ENCODE measurements at places on chromosomes 12 and 14.

DNA sequence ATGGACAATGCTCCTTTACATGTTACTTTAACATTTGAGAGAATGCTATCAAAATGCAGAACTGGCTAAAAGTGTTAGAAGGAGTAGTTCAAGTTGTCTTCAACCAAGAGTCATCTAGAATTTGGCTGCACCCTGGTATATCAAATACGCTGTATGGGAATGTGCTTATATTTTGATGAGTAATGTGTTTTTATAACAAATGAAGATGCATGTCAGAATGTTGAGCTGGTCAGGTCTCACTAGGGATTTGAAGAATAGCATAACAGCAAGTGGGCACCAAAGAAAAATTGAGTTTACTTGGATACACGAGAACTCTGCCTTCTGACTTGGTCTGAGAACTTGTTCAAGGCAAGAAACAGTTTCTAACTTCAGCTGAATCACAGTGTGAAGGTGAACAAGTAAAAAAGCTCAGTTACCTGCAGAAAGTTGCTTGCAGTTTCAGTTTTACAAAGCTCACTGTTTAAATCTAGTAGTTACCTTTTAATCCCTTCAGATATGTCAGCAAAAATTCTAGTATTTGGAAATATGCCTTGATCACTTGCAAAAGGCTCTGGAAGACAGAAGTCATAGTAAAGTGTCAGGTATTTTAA is 82.3 kb downstream of the PDE3A start:
- DNase-seq: no peak

GRCh38 chr14:100655741-100656085 is 68.5 kb upstream of the BEGAIN start:
- DNase-seq: no peak

GRCh38 chr14:100486025-100486828 is 101.0 kb downstream of the BEGAIN start:
- DNase-seq: peak; percentile 65

GRCh38 chr12:88448337-88448915 is 131.8 kb downstream of the KITLG start:
- DNase-seq: no peak

- no peak for DNase-seq
Measured at GRCh38 chr14:37673439-37673838, 78.0 kb downstream of the TTC6 start.

DNA sequence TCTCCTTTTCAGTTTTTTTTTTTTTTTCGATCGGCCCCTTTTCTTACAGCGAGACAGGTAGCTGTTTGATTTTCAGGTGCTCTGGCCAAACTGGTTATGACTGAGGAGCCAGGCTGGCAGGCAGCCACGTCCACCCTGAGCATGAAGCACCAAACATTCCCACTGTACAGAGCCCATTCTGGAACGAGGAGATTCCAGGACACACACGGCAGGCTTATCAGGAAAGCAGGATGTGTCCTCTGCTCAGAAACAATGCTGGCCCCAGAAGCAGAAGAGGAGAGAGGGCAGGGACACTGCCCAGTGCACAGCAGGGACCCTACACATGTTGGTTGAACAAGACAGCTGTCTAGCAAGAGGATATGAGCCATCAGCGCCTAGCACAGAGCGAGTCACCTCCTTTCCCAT is 3.7 kb upstream of the KRT2 start:
- DNase-seq: no peak

DNA sequence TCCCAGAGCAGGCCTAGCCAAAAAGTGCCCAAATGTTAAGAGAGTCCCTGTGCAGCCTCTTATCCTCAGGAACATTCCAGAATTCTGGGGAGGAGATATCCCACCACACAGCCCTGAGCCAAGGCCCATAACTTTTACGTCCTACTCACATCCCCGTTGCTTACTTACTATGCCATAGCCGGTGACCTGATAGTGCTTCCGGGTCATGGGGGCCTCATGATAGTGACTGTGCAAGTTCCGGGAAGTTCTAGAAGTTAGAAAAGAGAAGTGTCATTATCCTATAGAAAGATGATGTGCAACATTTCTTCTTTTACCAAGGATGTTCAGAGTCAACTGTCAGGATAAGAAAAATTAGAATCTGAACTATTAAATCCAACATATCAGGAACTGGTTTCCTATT is 15.6 kb upstream of the NGB start:
- no peak for DNase-seq

DNA sequence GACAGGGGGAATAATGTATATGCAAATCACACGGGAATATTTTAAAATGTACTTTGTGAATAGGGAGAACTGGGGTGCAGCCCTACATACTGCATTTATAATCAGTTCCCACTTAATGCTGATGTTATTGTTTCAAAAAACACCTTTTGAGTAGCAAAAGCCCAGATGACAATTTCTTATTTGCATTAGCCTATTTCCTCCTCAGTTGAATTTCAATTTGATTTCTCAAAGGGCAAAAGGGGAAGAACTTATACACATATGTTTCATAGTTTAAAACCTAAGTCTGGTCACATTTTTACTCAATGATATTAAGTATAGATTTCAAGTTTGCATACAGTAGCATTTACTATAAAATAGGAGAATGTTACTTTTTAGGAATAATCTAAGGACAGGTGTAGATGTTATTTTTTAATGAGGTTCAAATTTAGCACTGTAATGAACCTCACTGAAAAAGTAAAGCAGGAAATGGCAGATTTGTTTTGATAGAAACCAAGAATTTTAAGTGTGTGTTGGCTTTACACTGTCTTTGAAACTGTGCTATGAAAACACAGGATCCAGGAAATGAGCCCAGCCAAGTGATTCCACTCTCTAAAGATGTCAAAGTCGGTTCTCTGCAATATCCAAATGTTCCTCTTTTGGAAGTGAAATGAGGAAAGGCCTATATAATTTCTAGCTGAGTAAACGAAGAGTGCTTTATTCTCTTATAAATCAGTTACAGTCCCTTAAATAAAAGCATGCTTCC is 367.4 kb downstream of the BTG1 start:
- no peak for DNase-seq

- no peak for DNase-seq
Measured at GRCh38 chr12:86435053-86435452, 178.9 kb upstream of the MGAT4C start.

DNA sequence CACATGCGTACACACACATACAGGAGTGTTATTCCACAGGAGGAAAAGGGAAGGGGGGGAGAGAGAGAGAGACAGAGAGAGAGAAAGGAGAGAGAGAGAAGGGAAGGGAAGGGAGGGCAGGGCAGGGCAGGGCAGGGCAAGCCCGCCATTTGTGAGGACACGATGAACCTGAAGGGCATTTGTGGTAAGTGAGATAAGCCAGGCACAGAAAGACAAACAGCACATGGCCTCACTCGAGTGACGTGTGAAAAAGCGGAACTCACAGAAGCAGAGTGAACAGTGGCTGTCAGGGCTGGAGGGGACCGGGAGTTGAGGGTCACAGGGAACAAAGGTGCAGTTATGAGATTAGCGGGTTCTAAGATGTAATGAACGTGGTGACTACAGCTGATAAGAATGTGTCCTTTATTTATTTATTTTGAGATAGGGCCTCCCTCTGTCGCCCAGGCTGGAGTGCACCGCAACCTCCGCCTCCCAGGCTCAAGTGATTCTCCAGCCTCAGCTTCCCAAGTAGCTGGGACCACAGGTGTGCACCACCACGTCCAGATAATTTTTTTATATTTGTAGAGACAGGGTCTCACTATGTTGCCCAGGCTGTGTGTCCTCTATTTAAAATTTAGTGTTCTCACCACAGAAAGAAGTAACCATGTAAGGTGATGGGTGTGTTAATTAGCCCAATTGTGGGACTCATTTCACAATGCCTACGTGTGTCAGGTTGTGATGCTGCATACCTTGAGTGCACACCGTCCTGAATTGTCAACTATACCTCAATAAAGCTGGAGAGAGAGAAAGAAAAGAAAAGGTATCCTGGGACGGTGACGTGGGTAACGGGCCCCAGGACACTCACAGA is 18.7 kb upstream of the FBRSL1 start:
- no peak for DNase-seq

DNA sequence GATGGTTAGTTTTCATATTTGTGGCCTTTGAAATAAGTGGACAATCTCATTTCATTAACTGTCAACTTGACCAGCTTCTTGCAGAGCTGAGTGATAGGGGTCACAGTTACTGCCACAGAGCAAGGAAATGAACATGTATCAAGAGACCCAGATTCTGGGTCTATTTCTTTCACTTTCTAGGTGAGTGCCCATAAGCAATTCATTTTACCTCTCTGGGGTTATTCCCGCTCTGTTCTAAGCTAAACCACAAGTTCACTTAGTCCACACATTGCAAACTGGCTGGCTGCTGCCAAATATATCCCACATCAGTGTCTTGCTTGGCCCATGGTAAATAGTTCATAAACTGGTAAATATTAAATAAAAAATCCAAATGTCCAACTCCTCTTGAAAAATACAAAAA is 29.9 kb downstream of the GPHB5 start:
- no peak for DNase-seq

GRCh38 chr14:44149597-44149996 is 357.5 kb downstream of the FSCB start:
- DNase-seq: peak; percentile 74

GRCh38 chr12:123200414-123200813 is 32.5 kb downstream of the MPHOSPH9 start:
- DNase-seq: no peak

- DNase-seq: no peak
Measured at GRCh38 chr14:23729720-23730387, 93.7 kb downstream of the DHRS2 start.

- no peak for DNase-seq
Measured at GRCh38 chr12:64494998-64495729, 43.2 kb downstream of the TBK1 start.

DNA sequence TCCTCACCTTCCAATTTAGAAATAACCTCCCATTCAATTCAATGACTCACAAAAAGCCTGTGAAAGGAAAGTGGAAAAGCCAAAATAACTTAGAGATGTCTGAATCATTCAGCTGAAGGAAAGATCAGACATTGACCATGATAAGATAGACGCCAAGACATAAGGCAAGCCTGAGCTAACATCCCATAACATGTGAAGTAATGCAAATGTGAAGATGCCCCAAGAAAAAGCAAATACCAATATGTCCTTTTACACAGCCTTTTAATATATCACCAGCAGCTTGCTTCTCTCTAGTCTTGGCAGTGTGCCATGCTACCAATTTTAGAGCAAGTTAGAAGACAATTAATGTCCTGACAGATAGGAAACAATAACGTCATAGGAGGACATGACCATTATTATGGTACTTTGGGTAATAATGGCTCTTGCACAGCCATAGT is 2.4 kb upstream of the NUMB start:
- DNase-seq: no peak

DNA sequence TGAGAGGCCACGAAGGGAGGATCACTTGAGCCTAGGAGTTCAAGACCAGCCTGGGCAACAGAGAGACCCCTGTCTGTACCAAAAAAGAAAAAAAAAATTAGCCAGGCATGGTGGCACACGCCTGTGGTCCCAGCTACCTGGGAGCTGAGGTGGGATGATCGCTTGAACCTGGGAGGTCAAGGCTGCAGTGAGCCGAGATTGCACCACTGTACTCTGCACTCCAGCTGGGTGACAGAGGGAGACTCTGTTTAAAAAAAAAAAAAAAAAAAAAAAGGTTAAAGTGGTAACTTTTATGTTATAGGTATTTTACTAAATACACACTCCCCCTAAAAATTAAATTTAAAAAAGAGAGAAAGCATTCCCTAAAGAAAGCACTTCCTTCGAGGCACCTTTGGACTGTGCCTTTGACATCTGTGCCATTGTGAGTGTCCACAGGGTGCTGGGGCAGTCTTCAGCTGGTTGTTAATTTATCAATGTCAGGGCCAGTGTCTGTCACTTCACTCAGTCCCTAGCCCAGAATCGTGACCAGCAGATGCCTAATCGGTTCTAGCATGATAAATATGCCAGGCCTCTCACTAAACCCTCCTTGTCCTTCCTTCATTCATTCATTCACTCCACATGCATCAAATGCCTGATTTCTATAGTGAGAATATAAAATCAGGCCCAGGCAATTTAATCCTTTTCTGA is 63.1 kb downstream of the B4GALNT3 start:
- no peak for DNase-seq

DNA sequence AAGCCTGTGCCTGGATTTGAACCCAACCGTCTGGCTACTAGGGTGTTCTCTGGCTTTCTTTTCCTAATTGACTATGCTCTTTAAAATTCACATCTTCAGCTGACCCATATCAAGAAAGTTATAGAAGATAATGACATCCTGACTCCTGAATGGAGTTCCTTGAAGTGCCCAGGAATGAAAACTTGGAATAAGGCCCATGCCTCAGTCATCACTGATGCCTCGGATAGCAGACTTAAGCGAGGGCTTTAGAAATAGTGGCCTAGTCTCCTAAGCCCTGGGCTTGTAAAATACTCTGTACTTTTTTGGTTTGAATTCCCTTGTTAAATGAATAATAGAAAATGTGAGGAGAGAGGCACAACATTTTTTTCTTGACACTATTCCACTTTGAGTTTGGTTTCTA is 39.0 kb downstream of the CHST11 start:
- no peak for DNase-seq

DNA sequence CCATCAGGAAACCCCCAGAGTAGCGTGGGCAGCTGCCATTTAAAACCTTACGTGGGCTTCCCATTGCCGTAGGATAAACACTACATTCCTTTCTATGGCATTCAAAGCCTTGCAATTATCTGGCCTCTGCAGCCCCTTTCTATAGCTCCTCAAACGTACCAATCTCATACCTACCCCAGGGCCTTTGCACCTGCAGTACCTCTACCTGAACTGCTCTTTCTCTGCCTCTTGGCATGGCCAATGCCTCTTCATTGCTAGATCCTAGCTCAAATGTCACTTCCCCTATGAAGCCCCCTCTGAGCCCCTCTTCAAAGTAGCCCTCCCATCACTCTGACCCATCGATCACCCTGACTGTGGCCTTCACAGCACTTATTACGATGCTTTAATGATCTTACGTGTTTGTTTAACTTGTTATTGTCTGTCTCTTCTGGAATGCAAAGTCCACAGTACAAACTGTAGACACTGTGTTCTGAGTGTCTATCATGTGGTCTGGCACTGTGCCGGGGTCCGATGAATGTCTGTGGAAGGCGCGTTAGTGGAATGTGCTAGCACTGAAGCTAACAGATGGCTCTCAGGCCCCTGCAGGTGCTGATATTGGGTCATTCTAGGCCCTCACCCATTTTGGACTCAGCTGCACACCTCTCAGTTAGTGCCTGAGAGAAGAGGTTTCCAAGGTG is 157.3 kb upstream of the NOS1 start:
- no peak for DNase-seq
